ENCODE measurements at places on chromosomes 11 and 22.

DNA sequence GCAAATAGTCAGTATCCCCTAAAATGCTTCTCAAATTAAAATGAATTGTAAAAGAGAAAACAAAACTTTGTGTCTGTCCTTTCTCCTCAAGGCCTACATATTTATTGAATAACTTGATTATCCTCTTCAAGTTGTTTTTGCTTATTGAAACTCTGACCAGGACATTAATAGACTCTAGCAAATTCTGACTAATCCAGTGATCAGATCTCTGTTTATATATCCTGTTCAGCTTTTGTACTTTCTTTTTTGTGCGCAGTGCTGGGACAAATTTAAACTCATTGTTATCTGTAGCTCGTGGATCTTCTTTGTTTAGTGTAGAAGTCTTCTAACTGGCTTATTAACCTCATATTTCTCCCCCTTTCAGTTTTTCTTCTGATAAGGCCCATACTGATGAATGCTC, 139.9 kb upstream of the SORL1-AS1 start:
- DNase-seq, result no peak

DNA sequence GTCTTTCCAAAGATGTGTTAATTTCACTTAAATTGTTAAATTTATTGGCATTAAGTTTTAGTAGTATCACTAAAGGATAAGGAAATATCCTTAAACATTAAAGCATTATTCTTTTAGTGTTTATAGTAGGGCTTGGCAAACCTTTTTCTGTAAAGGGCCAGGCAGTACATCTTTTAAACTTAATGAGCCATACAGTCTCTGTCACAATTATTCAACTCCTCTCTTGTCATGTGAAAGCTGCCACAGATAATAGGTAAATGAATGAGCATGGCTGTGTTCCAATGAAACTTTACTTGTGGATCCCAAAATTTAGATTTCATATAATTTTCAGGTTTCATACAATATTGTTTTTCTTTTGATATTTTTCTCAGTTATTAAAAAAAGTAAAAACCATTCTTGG, 268.2 kb upstream of the C11orf87 start:
- DNase-seq, result no peak

GRCh38 chr11:97224396-97224795, 834.6 kb downstream of the JRKL start:
- DNase-seq, result no peak

GRCh38 chr22:41340357-41340756, 39.0 kb downstream of the ZC3H7B start:
- DNase-seq, result no peak

Data from naive thymus-derived CD4-positive, alpha-beta T cell (primary cell).